ENCODE measurements at places on chromosomes 3 and 15.
A peak's percentile ranks its signal among the peaks of the same experiment; 100 is the strongest.

- DNase-seq: no peak
These were observed 117.6 kb downstream of the CHDH start for GRCh38 chr3:53728606-53729005.

- no peak for DNase-seq
These were observed at the start of gene GPR62 for GRCh38 chr3:51955175-51955892. Gene GPR62 (plus strand): TSS chr3:51955381. CDS start chr3:51955653, 272 bp downstream.

- no peak for DNase-seq
These were observed 16.4 kb downstream of the NECTIN3 start for GRCh38 chr3:111087924-111088469.

GRCh38 chr3:50194128-50194902 is 2.9 kb downstream of the GNAT1 start:
- peak; percentile 88 for DNase-seq

GRCh38 chr3:113697500-113698090 is 1.2 kb upstream of the USF3 start:
- no peak for DNase-seq

DNA sequence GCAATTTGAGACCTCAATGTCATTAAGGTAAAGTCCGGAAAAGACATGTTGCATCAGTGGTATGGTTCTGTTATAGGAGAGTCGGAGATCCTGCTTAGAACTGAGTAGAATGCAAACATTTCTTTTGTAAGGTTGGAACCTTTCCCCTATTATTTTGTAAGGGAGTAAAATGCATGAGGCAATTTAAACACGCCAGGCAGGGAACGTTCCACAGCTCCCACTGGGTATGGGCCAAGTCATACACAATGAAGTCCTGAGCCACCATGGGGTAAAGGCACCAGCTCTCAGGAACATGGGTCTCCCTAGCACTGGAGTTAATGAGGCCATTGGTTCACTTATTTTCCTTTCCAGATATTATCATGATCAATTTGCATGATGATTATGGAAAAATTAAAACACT is 116.6 kb upstream of the NR2F2 start:
- no peak for DNase-seq

DNA sequence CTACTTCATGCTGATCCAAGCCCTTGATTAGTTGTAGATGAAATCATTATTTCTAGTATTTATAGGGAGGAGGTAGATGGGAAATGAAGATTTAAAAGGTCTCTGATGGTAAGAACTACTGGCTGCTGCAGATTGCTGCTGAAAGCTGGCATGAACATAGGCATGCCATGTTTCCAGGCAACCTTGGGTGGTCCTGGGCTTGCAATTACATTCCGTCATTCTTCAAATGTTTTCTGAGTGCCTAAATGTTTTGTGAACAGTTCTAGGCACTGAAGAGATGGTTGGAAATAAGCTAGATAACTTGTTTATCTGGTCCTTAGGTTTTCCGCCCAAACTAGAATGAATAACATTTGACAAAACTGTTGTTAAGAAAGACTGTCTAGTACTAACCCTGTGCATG is 95.8 kb downstream of the KCNAB1 start:
- DNase-seq: no peak
